MCF 10A (cell line): ENCODE measurements at places on chromosomes 1 and 21.

DNA sequence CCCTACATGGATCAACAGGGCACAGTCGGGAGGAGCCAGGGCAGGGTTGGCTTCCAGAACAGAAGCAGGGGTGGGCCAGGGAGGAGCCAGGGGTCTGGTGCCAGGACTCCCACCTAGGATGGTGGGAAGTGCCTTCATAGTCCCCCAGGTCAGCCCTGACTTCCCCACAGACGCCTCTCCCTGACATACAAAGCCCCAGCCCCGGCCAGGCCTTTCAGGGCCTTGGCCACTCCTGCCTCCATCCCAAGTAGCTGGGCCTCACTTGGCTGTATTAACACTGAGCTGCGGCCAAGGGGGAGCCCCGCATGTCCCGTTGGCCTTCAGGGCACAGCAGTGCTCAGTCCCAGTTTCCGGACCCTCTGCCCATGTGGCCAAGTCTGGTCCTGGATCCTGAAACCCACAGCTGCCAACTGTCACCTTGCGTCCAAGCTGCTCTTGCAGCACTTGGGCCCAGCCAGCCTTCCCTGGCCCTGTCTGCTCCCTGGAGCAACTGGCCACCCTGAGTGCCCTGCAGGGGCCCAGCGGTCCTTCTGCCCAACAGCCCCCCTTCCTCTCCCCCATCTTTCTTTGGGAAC is 627.8 kb downstream of the MATN1 start:
- no peaks in the 10 kb centered on the region for H3K36me3 ChIP-seq
- no peak overlapping the region for H3K27ac ChIP-seq

- no peaks in the 10 kb centered on the region for H3K36me3 ChIP-seq
- no peaks in the 10 kb centered on the region for H3K27me3 ChIP-seq
- no peak overlapping the region for H3K27ac ChIP-seq
- H3K4me1 ChIP-seq: peaks cover 12% of the 10 kb centered on the region
- H3K4me3 ChIP-seq: no peak overlapping the region
- DNase-seq: peak; percentile 75
These were observed 100.9 kb upstream of the RUNX3 start for GRCh38 chr1:25030674-25031589.

DNA sequence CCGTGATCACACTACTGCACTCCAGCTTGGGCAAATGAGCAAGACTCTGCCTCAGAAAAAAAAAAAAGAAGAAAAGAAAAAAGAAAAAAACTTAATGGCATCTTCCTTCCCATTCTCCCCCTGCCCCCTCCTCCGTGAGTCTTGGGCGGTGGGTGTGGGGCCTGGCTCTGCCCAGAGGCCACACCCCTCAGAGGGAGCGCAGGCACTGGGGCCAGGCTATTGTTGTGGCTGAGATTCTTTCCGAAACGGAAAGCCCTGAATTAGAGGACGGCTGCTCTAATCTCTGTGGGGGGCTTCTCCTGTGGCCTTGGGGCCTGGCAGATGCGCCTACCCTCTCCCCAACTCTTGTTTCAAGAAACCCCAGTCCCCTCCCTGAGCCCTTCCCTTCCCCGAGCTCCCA is 4.1 kb upstream of the FAM110D start:
- no peaks in the 10 kb centered on the region for H3K36me3 ChIP-seq
- H3K27ac ChIP-seq: no peak overlapping the region
- no peak overlapping the region for H3K4me3 ChIP-seq
- H3K4me1 ChIP-seq: no peaks in the 10 kb centered on the region

- H3K27ac ChIP-seq: peak overlapping the region; percentile 72
- DNase-seq: no peak
- H3K4me1 ChIP-seq: peaks cover 61% of the 10 kb centered on the region
- no peak overlapping the region for H3K4me3 ChIP-seq
- H3K36me3 ChIP-seq: peaks cover 9% of the 10 kb centered on the region
These were observed 5.3 kb downstream of the GALNT2 start for GRCh38 chr1:230072296-230072695.

DNA sequence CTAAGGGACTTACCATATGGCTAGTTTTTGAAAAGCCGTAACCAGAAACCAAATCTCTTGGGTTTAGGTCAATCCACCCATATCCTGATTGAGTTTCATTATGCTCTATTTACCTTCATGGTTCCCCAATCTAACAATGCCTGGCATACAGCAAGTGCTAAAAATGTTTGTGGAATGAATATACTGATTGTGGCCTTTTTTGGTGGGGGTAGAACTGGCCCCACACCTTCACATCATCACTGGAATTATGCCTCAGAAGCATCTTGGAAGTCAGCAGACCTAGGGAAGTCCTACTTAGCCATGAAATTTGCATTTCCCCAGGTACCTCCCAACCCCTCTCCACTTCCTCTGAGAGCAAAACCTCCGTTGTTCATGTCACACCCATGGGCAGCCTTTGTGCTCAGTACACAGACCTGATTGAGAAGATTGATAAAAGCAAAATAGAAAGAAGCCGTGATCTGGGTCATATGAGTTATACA is 17.8 kb upstream of the SLAMF1 start:
- H3K4me3 ChIP-seq: no peak overlapping the region
- H3K36me3 ChIP-seq: no peaks in the 10 kb centered on the region
- DNase-seq: no peak

DNA sequence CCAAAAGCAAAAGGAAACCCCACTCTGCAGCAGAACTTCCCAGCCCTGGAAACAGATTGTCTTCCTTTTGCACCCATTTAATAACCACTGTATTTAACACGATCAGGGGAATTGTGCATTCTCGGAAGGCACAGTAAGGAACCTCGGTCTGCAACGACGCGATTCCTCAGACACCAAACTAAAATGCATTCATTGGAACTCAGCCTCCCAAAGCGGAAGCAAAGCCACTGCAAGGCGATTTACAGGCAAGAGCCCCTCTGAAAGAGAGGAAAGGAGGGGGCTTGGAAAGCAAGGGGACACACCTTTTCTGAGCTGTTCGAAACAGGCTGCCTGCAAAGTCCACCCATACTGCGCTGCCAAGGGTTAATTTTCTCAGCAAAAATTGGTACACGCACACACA is 297.7 kb downstream of the OMA1 start:
- no peak overlapping the region for H3K27ac ChIP-seq
- H3K4me1 ChIP-seq: no peaks in the 10 kb centered on the region
- no peak overlapping the region for H3K4me3 ChIP-seq
- H3K27me3 ChIP-seq: peaks cover 50% of the 10 kb centered on the region
- DNase-seq: no peak

DNA sequence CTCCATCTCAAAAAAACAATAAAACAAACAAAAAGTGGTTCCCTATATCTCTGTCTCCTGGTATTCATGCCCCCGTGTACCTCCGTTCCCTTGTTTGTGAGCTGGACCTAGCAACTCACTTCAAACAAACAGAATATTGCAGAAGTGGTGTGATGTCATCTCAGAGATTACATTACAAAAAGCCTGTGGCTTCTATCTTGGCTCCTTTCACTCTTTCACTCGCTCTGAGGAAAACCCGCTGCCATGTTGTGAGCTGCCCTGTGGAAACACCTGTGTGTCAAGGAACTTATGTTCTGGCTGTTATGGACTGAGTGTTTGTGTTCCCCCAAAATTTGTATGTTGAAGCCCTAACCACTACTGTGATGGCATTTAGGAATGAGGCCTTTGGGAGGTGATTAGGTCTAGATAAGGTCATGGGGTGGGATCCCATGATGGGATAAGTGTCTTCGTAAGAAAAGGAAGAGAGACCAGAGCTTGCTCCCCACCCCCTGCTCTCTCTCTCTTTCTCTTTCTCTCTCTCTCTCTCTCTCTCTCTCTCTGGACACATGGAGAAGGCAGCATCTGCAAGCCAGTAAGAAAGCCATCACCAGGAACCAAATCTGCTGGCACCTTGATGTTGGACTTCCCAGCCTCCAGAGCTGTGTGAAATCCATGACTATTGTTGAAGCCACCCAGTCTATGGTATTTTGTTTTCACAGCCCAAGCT is 7.4 kb upstream of the HYI start:
- no peaks in the 10 kb centered on the region for H3K27me3 ChIP-seq
- peaks cover 5% of the 10 kb centered on the region for H3K36me3 ChIP-seq
- DNase-seq: no peak
- H3K4me1 ChIP-seq: peaks cover 5% of the 10 kb centered on the region
- H3K27ac ChIP-seq: no peak overlapping the region

DNA sequence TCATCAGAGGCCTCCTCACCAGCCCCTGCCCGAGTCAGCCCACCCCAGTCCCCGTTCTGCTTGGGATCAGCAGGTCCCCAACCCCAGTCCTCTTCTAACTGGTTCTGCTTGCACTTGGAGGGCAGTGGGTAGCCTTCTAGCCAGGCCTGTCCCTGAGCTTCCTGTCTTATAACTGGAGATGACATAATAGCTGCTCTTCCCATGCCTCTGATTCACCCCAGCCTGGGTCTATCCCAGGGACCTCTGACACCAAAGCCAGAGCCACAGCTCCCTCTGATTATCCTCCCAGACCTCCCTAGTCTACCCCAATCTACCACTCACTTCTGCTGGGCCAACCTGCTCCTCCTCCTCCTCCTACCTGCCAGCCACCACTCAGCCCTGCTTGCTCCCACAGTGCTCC is 31.4 kb downstream of the IQGAP3 start:
- H3K4me3 ChIP-seq: no peak overlapping the region
- no peak overlapping the region for H3K27ac ChIP-seq
- H3K36me3 ChIP-seq: peaks cover 23% of the 10 kb centered on the region
- no peak for DNase-seq
- H3K27me3 ChIP-seq: no peaks in the 10 kb centered on the region
